ENCODE measurements at places on chromosomes 12 and 14.

DNA sequence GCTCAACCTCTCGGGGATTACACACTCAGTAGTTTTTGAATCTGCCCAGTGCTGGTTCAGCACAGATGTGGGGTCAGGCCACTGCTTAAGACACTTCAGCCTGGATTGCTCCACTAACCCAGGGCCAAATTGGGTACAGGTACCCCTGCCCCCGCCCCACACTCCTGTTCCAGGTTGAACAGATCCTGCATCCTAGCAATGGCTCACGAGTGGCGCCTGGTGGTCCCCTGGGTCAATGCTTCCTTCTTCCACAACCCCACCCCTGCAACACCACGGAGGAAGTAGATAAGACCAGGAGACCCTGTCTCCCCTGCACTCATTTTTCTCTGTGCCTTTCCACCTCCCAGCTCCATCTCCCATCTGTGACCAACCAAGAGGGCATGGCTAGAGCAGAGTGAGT is 108.4 kb downstream of the ESRRB start:
- DNase-seq, result no peak

GRCh38 chr12:57816855-57817151 is 1.7 kb downstream of the AVIL start:
- DNase-seq, result no peak

DNA sequence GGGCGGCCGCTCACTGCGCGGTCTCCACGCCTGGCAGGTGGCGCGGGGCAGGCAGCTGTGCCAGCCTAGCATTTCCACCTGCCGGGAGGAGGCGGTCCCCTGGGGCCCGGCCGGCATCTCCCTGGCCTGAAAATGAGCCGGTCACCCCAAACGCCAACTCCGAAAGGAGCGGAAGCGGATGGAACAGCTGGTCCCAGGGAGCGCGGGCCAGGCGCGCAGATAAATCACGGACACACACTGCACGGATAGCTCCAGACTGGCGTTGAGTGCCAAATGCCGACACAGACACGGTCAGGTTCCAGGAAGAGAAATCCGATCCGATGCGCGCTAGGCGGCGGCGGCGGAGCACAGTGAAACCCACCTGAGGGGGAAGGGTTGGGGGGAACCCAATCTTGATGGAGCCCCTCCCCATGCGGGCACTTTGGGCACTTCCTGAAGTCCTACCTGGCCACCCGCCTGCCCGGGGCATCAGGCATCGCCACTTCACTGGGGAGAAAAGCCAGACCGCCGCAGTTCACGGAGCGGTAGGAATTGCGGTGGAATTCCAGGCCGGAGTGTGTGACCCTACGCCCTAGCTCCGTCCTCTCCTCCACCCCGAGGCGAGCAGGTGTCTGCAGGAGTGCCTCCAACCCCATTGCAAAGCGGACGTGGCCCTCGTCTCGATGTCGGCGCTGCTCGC is 624 bp upstream of the PLEKHD1 start:
- no peak for DNase-seq

GRCh38 chr14:69643430-69644200 is 32.2 kb downstream of the SUSD6 start:
- peak; percentile 63 for DNase-seq

DNA sequence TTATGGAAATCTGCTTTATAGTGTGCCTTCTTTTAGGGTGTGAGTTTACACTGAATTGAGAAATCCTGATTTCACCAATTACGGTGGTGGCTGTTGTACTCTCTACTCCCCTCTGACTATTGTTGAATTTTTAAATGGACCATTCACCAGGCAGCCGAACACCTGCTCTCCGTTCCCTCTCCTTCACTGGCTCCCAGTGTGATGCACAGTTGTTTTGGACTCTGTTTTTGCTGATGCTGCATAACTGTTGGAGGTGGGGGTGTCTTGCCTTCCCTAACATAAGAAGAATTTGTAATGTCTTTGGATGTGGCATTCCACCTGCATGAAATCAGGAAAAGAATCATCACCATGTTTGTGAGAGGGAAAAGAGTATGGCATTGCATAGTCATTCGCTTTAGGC is 341.2 kb downstream of the SNAPC1 start:
- DNase-seq, result no peak

DNA sequence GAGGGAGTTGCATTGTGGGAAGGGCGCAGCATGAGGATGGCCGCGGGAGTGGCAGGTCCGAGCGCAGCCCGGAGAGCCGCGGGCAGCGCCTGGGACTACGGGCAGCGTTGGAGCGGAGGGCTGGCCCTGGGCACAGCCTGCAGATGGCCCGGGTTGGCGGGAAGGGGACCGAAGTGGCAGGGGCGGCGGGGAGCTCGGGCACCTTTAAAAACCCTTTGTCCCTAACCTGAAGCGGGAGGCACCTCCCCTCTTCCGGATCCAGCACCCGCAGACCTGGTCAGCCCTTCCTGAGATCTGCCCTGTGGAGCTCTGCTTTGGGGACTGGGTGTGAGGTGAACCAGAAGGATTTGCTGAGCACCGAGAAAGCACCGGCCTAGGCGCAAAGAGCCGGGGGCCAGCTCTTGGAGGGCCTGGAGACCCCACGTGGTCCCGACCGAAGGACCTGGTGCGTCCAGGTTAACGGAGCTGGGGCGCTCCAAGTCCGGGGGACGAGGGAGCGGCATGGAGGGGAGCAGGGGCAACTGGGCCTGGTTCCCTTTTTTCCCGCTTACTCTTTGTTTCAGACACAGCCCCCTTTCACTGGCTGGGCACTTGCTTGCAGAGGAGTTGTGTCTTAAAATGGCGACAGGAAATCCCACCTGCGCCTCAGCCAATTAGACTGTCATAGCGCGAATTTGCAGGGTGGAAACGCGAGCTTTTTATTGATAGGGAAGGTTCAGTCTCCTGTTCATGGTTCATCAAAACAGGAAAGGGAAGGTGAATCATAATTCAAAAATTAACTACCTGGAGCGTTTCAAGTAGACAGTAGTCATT is 792 bp upstream of the SLC38A1 start:
- peak; percentile 32 for DNase-seq

DNA sequence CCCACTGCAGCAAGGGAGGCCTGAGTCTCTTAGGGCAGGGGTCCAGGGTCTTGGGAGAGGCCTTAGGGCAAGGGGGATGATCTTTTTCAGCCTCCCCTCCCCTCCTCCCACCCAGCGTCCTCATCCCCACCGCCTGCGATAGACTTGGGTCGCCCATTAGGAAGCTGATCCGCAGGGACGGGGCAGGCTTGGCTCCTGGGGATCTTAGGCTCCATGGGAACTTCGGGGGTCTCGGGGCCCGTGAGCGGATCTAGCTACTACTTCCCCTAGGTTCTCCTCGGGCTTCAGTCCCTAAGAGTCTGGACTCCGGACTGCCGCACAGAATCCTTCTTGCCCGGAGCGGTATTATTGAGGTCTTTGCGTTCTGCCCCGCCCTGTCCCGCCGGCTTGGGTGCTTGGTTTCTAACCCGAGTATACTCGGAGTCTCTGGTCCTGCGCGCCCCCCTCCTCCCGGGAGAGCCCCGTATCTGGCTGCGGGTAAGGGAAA is 2.2 kb upstream of the PTHLH start:
- no peak for DNase-seq

DNA sequence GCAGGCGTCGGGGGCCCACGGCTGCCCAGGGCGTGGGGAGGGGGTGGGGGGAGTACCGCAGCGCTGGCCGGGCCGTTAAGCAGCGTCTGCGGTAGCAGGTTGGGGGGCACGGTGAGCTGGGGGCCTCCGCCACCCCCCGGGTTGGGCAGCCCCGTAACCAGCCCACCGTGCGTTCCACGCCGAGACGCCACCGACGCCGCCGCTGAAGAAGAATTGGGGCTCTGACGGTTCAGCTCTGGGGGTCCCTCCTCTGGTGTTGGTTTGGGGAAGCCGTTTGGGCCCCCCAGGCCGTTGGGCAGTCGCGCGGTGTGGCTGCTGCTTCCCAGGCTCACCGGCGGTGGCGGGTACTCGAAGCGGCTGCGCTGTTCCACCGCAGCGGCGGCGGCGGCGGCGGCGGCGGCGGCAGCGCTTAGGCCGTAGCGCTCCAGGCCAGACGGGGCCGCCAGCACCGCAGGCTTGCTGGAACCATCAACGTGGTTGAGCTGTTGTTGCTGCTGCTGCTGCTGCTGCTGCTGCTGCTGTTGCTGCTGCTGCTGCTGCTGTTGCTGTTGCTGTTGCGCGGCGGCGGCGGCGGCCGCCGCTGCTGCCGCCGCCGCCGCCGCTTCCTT is 1.5 kb downstream of the IRF2BPL start:
- DNase-seq, result peak; percentile 22

DNA sequence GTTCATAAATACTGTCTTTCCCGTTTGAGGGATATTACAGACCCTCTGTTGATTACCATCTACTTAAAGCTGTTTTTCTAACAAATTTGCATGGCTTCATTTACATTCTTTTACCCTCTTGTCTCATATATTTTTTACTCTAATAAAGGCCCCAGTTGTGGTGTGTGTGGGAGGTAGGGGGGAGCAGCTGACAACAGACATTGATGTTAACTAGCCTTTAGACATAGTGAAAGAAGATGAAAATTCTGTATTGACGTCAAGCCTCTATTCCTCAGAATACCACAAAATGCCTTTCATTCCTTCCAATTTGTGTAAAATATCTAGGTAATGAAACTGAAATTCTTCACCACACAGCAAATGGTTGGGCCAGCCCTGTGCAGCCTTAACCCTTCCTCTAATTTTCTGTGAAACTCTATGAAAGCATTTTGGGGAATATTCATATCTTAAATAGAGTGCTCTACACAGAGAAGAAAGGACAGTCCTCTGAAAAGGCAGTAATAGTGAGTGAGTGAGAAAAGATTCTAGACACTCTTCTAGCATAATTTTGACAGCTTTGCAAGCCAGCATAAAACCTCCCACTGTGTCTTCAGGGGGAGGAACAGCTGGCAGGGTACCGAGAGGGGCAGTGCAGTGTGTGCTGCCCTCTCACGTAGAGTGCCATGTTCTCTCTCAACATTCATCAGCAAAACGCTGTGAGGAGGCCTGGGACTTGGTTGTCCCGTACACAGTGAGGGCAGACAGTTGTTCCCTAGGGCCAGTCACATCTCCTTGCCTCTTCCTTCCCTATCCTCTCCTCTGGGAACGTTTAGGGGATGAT is 20.1 kb upstream of the CERS5 start:
- no peak for DNase-seq

DNA sequence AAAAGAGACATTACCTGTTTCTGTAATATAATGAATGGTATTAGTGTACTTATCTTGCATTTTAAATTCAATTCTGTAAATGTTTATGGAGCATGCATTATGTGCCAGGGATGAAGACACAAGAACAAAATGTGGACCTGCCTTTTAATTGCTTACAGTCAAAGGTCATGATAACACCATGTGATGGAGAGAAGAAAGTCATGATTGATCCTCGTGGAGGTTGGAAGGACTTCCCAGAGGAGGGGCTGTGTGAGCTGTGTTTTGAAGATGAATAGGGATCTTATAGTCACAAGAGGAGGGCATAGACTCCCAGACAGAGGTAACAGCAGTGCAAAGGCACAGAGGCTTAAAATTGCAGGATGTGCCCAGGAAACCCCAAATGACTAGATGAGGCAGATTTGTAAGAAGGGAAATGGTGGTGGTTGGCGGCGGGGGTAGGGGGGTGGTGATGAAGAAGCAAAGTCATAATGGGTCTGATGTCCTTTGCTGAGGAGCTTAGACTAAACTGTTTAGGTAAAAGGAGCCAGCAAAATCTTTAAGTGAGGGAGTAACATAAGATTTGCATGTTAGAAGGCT is 151.5 kb downstream of the PRKCH start:
- peak; percentile 35 for DNase-seq

GRCh38 chr12:78085542-78086182 is 255.0 kb downstream of the NAV3 start:
- DNase-seq, result no peak

DNA sequence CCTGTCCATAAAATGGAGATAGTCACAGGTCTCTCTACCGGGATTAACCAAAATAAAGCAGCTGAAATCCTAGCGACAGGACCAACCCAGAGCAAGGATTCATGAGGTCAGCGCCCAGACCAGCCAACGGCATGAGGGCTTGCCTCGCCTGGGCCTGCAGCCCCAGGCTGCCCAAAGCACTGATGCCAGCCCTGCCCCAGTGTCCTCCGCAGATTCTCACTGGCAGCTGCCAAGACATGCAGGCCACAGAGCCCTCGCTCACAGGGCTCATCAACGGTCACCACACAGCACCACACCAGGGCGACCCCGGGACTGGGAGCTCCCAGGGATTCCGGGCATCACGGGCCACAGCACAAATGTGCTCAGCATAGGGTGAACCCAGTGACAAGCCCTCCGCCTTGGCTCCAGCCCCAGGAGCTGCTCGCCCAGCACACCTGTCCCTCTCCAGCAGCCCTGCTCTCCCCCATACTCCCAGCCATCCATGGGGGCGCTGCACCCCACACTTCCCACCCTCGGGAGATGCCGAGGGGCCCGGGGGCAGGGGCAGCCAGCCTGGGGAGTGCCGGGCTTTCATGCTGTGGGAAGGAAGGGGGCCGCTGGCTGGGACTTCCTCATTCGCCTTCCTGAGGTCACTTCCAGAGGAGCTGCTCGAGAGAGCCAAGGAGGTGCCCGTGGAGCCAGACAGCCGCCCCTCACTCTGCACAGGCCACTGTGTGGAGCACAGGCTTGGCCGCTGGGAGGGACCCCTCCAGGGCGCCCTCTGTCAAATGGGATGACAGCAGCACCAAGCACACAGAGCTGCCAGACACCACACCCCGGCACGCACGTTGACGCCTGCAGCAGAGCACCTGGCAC is 14.1 kb downstream of the RAB35 start:
- no peak for DNase-seq

DNA sequence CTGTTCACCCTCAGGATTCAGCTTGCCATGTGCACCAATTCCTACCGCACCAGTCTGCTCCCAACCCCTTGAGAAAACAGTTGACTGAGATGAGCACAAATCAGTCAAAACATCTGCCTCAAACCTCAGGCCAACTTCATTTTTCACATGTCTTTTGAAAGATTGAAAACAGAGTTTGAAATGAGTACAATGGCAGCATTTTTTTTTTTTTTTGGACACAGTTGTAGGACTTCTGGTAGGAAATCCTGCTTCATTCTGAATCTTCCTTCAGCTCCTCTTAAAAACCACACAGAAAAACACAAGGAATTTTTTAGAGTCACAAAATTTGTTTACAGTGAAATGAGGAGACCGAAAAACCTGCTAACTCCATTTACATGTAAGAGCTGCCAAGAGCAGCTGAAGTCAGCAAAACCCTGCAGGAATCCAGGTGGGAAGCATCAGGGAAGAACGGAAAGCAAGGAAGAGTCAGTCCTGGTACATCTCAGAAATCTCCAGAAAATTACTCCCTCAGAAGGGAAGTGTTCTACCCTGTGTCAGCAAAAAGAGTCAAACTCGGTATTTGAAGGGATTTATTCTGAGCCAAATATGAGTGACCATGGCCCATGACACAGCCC is 100.3 kb upstream of the TMTC1 start:
- no peak for DNase-seq

- no peak for DNase-seq
These were observed 169.3 kb upstream of the AMIGO2 start for GRCh38 chr12:47249082-47249481.
